ENCODE measurements at places on chromosomes 5 and 9.

DNA sequence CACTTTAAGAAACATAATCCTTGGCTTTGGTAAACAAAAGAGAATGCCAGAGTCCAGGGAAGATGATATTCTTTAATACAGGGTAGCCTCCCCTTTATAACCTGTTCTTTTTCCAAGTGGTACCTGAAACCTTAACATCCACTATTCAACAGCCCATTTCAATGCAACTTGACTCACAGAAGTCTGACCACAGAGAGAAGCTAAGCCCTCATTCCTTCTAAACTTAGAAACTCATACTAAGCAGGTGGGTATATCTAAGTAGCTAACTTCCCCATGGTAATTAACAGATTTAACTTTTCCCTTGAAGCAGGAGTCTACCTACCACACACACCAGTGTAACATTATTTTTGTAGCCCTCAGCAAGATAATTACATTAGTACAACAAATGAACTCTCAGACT lies 91.9 kb downstream of the CEMIP2 start:
- no peak for DNase-seq

DNA sequence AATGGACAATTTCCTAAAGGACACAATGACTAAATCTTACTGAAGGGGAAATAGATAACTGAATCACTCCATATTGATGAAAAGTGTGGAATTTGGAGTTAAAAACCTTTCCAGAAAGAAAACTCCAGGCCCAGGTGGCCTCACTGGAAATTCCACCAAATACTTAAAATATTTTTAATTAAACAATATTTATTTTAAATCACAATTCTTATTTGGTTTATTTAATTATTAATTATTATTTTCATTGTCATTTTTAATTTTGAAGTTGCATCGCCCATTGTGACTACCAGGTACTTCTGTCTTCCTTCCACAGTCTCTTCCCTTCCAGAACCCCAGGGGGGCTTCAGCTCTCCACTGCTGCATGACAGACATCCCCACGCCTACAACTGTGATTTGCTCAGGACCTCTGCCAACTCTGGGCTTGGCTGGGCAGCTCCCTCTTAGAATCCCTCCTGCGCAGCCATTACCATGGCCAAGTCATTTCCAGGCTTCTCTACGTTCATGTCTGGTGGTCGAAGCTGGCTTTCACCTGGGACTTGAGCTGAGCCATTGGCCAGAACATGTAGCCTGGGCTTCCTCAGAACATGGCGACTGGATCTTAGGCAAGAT lies 16.4 kb upstream of the GADD45G start:
- no peak for DNase-seq

DNA sequence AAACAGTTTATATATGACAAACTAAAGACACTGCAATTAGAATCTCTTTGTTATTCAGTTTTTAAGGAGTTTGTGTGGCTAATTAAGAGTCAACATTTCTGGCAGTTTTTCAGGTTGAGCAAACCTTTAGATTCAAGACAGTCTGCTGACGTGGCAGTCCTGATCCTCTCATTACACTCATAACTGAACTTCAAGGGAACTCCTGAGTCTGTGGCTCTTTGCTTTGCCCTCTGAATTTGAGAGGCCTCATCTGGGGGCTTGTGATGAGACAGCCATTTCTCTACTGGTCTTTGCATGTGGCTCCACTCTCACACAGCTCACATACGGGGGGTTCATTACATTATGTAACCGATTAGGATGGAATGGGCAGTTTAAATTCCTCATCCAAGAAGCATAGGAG lies 182.9 kb upstream of the MEF2C start:
- DNase-seq: no peak

DNA sequence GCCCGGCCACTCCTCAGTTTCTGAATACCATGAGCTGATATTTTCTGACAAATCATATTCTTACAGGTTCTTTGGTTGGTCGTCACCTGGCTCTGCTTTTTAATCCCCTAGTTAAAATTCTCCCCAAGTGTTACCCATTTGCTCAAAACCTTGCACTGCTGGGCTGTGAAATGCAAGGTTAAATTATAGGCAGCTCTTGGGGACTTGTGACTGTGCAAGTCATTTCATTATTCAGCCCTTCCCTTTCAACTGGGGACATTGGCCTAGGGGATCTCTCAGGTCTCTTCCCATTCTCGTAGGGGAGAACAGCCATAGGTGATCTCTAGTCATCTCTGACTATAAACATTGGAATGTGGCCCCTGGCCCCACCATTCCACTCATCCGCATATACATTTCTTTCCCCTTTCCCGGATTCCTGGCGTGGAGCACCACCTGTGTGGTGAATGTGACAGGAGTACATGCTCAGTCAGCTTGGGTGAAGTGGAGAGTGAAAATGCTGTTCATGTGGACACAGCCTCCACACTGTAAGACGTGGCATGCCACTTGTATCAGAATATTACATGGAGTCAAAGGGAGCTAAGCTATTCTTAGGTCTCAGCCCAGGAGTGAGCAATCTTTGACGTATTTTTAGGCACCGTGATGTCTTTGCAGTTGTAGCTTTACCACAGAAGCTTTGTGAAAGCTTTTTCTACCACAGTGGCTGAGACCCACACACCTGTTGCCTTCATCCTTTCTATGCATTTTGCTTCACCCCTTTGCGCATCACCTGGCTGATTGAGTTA lies 386.7 kb downstream of the KDM4C start:
- DNase-seq: no peak

- DNase-seq: no peak
Measured at GRCh38 chr5:69032009-69032408, 61.8 kb upstream of the SLC30A5 start.

DNA sequence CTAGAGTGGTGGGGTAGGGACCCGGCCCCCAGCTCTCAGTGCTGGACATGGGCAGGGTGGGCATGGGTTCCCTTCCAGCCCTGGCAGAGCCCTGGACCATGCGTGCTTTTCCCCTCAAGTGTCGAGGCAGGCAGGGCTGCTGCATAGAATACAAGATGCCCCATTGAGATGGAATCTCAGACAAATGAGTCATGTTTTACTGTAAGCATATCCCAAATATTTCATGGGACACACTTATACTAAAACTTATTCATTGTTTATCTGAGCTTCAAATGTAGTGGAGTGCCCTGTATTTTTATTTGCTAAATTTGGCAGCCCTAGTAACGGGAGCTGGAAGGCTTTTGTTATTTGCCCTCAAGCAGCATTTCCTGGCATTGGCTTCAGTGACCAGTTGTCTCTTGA lies 3.2 kb upstream of the RNU6ATAC start:
- DNase-seq: no peak

DNA sequence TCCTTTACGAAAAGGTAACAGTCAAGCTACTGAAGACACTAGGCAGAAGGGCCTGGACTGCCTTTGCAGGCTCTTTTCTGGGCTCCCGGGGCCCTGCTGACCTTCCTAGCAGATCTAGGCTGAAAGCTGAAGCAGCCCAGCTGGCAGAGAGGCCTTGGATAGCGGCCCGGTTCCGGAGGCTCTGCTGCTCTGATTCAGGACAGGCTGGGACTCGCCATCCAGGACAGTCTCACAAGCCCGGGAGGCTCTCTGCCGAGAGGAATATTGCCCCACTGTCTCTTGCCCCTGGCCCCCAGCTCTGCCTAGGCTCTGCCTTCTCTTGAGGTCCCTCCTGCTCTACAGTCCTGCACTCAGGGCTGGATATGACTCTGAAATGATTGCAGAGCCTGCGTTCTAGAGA lies 67.8 kb downstream of the PSD2 start:
- DNase-seq: no peak

DNA sequence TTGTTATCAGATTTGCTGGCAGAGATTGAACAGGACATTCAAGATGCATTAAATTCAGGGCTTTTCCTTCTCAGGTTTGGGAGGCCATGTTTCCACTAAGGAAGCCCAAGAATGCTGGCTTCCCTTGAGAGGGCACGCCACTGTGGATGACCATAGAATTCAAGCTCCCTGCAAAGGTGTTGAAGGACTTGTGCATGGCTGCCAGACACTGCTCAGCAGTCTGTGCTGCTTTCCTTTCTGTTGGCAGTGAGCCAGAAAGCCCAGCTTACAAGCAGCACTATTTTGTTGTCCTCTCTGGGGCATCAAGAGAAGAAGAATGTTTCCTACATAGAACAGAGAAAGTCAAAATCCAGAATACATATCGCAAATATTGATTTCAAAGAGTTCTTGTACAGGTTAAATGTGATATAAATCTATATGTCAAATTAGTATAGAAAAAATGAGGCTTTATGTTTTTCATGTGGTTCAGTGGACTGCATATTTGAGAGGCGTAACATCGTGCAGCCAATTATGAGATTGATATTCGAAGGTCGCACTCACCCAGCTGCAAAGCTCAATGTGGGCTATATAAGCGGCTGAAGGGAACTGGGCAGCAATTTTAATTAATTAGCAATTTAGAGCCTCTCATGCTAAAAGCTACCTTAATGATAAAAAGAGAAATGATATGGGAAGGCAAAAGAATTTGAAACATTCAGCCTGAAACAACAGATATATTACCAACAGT lies 103.1 kb upstream of the ISL1 start:
- no peak for DNase-seq

- no peak for DNase-seq
Measured at GRCh38 chr9:116331241-116331640, 177.7 kb downstream of the PAPPA start.

DNA sequence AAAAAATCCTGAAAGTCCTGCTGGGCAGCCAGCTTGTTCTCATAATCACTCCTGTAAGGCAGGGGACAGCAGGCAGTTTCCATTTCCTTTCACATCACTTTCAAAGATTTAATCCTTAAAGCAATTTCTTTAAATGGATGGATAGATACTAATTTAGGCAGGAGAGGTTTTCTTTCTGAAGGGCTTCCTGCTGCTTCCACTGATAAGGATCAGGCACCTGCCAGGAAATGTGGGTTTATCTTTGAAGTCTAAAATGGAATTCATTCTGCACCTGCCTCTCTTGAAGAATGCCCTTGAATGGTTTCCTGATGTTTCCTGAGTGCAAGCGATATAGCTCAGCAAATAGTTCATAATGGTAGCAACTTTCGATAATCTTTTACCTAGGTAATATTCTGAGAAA lies 64.5 kb downstream of the STARD4 start:
- DNase-seq: no peak

GRCh38 chr5:126718236-126718868 lies 58.6 kb upstream of the LMNB1 start:
- no peak for DNase-seq

- peak; percentile 74 for DNase-seq
Measured at GRCh38 chr9:137227054-137227852, at the start of gene RNF224. Gene RNF224, plus strand, starts transcription at chr9:137227502. Its CDS starts 834 bp downstream, at chr9:137228336.

- DNase-seq: no peak
Measured at GRCh38 chr5:22044229-22044628, 808.9 kb downstream of the CDH12 start.

- DNase-seq: peak; percentile 75
Measured at GRCh38 chr9:130107234-130107861, 53.6 kb downstream of the GPR107 start.

DNA sequence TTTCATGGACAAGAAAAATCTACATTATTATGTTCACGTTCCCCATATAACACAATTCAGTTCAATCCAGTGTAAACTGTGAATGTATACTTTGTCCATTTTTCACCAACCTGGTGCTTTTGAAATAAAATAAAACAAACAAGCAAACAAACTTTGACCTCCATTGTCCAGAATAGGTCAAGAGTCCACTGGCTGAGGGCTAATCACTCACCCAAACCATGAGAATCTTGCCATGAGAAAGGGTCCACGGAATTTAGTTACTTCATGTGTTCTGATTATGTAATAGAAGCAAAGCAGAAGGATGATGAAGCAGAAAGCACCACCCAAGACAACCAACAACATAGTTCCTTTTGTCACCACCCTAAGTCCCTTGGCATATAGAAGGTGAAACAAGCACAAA lies 28.7 kb downstream of the DIAPH1 start:
- DNase-seq: no peak

DNA sequence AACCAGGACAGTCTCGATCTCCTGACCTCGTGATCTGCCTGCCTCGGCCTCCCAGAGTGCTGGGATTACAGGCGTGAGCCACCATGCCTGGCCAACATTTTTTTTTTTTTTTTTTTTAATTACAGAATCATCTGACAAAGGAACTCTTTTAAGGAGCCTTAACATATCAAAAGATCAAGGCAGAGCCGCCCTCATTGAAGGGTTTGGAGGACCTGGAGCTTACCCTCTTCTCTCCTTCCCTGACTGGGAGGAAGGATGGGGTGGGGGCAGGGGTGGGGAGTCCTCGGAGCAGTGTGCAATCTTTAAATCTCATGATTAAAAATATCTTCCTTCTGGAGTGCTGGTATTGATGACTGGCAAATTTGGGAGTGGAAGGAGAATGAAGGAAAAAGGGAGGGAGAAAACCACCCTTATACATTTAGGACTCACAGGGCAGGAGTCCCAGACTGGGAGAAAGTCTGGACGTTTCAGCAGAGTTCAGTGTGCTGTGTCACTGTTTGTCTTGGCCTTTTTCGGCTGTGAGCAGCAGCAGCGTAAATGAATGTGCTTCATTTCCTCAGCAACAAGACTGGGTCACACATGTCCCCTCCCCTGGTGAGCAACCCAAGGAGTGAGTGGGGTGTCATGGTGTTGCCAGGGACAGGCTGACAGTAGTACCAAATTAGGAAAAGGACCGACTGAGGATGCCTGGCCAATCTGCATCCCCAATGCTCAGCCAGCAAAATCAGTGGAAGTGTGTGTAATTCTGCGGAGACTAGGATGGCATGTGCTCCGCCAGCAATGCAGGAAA lies 115.3 kb upstream of the BNC2 start:
- DNase-seq: no peak

DNA sequence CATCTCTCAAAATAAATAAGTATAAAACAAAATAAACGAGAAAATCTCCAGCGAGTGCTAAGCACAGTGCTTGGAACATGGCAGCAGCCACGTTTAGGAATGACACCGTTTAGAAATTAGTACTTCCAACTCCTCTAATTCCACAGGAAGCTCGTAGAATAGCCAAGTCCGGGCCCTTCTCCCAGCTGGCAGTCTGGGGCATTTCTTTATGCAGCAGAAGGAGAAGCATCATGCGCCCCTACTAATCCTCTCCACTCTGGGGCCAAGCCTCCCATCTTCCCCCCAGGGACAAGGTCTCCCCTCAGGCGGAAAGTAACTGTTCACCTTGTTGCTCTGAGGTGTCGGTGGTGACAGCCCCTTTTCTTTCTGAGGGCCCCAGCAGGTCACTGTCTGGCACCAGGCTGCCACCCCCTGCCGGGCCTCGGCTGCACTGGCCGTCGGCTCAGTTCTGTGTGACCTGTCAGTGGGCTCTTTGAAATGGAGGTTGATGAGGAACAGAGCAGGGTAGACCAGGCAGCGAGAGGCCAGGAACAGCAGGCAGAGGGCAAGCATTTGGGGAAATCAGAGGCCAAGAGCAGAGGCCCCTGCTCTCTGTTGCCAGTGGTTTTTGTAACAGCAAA lies 113.5 kb upstream of the WWC1 start:
- DNase-seq: no peak

GRCh38 chr5:108615216-108615615 lies 132.5 kb upstream of the FER start:
- DNase-seq: no peak

- no peak for DNase-seq
Measured at GRCh38 chr5:126683912-126684311, 83.2 kb downstream of the PHAX start.

- no peak for DNase-seq
Measured at GRCh38 chr9:137406085-137406760, 16.7 kb downstream of the EXD3 start.

- DNase-seq: no peak
Measured at GRCh38 chr5:51159164-51159563, 224.1 kb upstream of the ISL1 start.

All from activated CD8-positive, alpha-beta memory T cell treated with anti-CD3 and anti-CD28 coated beads for 1 hour (primary cell).